ENCODE measurements at places on chromosomes 3 and 15.

DNA sequence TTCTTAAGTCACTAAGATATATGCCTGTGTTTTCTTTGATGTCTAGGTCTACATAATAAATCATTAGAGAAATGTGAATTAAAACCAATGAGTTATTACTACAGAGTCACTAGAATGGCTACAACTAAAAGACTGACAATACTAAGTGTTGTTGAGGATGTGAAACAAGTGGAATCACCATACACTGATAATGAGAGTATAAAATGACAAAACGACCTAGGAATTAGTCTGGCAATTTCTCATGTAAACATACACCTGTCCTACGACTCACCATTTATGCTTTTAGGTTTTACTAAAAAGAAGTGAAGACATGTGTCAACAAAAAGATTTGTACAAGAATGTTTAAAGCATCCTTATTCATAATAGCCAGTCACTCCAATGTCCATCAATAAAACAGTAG is 75.2 kb upstream of the SATB1 start:
- DNase-seq: no peak

DNA sequence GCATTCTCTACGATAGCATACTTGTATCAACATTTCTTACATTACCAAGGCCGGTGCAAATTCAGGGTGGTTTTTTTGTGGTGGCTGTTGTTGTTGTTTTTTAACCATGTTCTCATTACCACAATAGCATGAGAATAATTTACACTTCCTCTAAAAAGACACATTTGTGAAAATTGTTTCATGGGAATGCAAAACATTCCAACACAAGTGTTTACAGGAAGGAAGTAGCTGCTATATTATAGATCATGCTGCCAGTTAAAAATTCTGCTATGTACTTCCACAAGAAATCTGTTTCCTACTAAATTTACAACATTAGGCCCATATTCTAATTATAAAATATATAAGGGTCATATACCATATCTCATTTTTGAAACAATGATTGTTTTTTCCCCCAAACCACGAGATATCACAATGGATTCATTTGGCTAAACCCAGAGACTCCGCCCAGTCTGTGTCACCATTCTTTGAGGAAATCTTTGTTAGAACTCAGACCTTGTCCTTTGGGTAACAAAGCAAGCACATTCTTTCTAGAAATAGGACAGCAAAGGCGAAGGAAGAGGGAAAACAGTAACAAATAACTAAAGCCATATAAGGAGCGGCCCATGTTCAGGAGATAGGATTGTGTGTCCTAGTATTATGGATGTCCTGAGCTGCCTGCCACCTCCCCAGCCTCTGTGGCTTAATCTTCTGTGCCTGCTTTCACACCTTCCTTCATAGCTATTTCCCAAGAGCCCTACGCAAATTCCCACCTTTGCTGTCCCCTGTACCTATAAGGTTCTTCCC is 60.1 kb downstream of the UACA start:
- no peak for DNase-seq

DNA sequence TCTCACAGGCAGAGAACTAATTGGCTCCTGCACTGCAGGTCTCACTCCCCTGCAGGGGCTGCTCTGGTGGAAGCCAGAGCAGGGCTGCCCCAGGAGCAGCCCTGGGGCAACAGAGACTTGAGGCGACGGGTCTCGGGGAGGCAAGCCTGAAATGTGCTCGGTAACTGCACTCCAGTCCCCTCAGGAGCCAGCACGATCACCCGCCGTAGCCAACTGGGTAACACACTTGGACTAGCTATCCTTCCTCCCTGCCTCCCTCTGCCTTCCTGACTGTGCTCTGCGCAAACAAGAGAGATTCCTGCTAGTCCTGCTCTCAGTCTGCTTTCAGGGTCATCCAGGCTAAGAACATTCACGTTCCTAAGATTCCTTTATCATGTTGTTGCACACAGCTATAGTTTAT is 140.7 kb upstream of the NSMCE3 start:
- DNase-seq: no peak

DNA sequence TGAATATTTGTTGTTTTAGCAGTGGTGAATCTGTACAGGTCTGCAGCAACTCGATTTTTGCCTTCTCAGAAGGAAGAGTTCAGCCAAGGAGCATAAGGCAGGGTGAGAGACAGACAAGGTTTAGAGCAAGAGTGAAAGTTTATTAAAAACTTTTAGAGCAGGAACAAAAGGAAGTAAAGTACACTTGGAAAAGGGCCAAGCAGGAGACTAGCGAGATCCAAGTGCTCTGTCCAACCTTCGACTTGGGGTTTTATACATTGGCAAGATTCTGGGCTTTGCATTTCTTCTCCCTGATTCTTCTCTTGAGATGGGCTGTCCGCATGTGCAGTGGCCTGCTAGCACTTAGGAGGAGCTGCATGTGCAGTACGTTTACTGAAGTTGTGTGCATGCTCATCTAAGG is 46.7 kb upstream of the AADACL2 start:
- no peak for DNase-seq

DNA sequence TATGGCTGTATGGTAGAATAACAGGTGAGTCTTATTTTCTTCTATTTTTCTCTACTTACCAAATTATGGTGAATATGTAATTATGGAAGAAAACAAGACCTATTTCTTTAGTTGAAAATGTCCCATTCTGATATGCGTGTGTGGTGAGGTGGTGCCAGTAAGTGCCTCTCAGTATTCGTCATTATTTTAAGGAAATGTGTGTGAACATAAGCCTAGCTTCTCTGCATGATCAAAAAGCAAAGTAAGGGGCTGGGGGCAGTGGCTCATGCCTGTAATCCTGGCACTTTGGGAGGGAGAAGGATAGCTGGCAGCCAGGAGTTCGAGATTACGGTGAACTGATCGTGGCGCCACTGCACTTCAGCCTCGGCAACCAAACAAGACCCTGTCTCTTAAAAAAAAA is 26.0 kb downstream of the LARS2 start:
- DNase-seq: no peak

DNA sequence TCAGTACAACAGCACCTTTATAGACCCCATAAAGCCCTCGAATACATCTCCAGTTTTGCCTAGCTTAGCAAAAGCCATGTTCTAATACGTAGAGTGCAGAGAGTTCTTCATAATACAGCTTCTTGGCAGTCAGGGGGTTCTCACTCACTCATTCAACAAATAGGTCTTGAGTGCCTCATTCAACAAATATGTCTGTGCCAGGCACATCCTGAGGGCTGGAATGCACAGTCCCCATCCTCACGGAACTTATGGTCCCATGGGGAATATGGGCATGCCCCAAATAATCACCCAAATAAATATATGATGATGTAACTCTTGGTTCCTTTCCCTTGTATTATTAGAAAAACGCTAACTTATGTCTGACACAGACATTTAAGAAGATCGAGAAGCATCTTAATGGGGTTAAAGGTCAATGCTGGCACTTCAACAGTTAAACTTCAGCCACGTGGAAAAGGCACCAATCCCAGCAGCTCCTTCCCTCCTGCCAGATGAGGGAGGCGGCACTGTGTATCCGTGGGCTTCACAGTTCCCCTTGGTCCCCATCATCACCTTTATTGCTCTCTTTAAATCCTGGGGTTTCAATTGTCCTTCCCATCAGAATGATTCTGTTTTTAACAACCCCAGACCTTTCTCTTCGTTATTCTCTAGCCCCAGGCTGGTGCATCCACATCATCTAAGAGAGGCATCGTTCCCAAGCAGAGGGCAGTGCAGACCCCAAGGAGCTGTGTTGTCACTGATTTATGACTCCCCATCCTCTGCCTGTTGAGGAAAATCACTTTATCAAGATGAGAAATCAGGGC is 18.9 kb upstream of the SEMA5B start:
- DNase-seq: no peak

GRCh38 chr3:160919942-160920341 is 163.9 kb downstream of the PPM1L start:
- no peak for DNase-seq

GRCh38 chr3:108073764-108074431 is 16.9 kb downstream of the CD47 start:
- no peak for DNase-seq

- DNase-seq: no peak
These were observed 84.8 kb upstream of the POMGNT2 start for GRCh38 chr3:43190670-43191069.

- no peak for DNase-seq
These were observed 21.6 kb downstream of the ANAPC13 start for GRCh38 chr3:134464064-134464688.

DNA sequence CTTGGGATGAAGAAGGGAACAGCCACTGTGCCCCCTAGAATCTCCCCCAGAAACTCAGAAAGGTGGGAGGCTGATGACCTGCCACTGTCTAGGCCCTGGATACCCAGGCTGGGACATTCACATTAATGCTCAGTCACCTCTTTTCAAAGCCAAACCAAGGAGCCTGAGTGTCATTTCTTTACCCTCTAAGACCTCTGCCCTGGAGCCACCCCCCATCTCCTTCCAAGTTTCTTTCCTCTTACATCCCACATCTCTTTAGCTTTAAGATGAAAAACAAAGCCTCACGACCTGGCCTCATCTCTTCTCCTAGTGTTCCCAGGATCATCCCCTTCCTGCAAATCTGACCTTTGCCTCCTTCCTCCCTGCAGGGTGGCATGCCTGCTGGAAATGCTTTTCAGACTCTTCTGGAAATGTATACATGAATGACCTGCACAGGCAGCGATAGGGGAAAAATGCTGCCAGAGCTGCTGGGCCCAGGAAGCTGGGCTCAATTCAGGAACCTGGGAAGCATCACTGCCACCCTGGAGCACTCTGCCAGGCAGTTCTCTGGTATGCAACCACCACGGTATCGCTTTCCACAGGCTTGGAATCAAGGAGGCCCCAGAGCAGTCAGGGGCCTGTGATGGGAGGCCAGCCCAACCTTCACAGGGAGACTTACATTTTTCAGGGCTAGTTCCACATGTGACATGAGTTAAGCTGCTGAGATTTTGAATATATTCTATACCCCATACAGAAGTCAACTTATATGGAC is 67.6 kb downstream of the DAPK2 start:
- no peak for DNase-seq

DNA sequence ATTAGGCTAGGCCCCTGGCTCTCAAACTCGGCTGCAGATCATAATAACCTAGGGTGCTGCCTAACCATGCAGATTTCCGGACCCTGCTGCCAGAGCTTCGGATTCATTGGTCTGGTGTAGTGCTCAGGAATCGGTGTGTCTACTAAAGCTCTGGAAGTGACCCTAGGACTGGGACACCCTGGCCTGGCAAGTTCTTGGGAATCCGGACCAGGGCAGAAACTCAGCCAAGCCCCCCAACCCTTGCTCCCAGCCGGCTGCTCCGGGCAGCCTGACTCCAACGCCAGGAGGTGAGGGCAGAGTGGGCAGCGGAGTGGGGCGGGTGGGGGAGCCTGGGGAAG is 23.0 kb downstream of the IGDCC3 start:
- DNase-seq: no peak

All from T-helper 2 cell (primary cell).